Neural progenitor cell (in vitro differentiated cells): ENCODE measurements at places on chromosomes 16 and 17.

- peak; percentile 81 for DNase-seq
These were observed 23.0 kb upstream of the TMEM132E start for GRCh38 chr17:34556384-34556783.

DNA sequence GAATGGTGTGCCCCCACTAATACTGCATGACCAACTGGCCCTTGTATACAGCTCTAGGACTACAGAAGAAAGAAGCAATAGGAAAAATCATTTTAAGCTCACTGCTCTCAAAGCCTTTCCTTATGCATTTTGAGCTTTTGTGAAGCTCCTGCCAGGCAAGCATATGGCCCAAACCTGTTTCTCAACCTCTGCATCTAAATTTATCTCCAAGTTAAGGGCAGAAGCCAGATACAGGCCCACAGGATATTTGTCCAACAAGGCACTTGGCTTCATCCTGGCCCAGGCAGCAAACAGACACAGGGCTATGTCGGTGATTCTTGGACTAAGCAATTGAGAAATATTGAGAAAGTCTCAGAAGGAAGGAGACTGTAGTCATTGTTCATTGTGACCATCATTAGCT is 43.9 kb downstream of the CCT6B start:
- no peak for DNase-seq

GRCh38 chr17:34156401-34156740 is 98.7 kb upstream of the CCL2 start:
- DNase-seq = peak; percentile 18

GRCh38 chr16:25064937-25065336 is 46.6 kb upstream of the LCMT1 start:
- peak; percentile 13 for DNase-seq

- DNase-seq = no peak
These were observed 419.7 kb downstream of the CNTNAP4 start for GRCh38 chr16:76696876-76697275.

DNA sequence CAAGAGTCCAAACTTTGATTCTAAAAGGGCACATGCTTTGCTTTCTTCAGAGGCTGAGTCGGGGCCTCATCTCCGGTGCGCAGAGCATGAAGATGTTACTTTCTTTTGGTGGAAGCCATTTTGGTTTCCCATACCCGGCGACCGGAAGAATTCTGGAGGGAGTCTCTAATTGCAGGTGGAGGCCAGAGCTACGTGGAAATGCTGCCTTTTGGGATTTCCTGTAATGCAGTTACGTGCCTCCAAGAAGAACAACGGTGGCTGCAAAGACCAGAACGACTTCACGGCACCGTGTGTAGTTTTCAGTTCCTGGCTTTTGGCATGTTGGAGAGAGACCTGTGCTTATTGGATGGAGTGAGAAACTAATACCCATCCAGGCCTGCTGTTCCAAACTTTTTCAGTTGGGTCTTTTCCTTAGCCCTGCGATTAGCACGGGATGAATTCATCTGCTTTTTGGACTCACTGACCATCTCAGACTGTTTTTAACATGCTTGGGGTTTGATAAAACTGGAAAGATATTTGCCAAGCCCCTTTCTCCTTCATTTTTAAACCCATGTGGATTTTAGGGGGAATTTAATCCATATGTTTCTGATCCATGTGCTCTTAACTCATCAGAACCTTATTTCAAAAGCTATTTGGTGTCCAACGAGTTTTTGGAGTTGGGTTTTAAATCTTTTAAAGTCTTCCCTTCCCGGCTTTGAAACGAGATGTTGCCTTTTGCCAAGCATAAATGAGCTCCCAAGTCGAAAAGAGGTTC is 19.0 kb downstream of the FOXL1 start:
- no peak for DNase-seq

DNA sequence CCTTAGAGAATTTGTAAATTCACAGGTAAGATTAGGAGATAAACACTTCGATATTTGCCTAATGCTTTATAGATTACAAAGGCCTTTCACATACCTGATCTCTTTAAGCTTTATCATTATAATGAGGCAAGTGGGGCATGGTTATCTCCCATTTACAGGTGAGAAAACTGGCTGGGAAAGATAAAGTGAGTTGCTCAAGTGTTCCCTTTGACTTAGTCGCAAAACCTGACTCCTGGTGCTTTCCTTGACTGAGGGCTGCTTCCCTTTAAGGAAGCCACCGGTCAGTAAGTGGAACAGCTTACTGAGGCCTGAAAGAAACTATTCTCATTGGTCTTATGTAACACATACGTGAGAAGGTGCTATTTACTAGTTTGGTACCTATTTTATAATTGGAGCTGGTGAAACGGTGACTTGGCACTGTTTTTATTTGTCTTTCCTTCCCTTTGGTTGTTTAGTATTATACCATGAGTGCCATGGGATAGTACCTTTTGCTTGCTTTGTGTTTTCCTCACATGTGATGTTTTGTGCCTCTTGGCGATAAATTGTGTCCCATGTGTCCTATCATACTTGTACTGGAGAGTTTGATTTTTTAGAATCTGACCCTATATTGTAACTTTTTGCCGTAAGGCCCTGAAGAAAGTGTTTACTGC is 57.2 kb downstream of the NUP88 start:
- no peak for DNase-seq

GRCh38 chr17:79887451-79887991 is 48.3 kb upstream of the CBX4 start:
- no peak for DNase-seq

DNA sequence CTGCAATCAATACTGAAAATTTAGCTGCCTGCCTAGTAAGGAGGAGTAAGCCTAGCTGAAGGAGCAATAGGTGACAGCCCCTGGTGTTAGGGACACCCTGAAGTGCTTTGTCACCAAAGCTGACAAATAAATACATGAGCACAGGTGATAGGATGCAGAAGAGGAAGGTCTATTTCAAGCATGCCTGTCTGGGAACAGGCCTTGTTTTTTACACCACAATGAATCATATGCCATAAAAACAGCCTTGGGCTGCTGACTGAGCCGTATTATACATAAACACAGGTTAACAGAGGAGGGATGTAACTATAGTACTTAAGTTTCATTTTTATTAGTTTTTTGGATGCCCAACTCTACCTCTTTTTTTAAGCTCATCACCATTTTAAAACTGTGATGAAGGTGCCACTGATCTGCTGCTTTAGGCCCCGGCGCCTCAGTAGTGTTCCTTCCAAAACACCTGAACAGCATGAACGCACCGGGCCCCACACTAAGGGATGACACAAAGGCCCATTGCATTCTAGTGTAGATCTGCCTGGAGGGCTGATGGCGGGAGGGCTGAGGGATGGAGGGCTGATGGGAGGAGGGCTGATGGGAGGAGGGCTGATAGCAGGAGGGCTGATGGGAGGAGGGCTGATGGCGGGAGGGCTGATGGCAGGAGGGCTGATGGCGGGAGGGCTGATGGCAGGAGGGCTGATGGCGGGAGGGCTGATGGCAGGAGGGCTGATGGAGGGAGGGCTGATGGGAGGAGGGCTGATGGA is 150.3 kb downstream of the AATF start:
- DNase-seq = no peak

GRCh38 chr17:42276609-42277341 is 584 bp upstream of the STAT5B start:
- peak; percentile 58 for DNase-seq

GRCh38 chr17:77465358-77466041 is 324.7 kb downstream of the SEC14L1 start:
- DNase-seq = peak; percentile 74

DNA sequence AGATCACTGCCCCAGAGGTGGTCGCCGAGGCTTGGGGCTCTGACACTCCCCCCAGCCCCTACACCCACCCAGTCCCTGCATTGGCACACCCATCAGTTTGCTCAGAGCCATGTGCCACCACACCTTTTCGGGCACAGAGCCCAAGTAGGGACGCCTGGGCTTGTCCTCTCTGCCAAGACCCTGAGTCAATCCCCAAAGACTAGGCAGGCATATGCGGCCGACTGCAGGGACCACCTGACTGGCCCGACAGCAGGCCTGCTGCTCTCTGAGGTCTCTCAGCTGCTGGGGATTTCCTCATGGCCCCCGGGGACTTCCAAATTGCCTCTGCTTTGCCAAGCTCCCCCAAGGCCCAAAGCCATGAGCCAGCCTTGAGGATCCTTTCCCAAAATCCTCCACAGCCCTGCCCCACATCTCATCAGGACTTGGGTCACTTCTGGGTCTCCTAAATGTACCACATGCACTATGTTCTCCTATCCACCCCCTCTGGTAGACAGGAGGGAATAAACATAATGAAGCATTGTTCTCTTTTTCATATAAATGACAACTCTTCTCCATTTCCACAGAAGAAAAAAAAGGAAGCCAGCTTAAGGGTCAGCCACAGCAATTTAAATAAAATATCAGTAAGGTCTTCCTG is 30.6 kb downstream of the MYO18A start:
- DNase-seq = no peak
